ENCODE measurements at places on chromosomes 1 and 21. TPM values are rescaled to one million over a fixed set of nuclear protein-coding genes. Genes with fewer than 3 reads are reported as not detected.

DNA sequence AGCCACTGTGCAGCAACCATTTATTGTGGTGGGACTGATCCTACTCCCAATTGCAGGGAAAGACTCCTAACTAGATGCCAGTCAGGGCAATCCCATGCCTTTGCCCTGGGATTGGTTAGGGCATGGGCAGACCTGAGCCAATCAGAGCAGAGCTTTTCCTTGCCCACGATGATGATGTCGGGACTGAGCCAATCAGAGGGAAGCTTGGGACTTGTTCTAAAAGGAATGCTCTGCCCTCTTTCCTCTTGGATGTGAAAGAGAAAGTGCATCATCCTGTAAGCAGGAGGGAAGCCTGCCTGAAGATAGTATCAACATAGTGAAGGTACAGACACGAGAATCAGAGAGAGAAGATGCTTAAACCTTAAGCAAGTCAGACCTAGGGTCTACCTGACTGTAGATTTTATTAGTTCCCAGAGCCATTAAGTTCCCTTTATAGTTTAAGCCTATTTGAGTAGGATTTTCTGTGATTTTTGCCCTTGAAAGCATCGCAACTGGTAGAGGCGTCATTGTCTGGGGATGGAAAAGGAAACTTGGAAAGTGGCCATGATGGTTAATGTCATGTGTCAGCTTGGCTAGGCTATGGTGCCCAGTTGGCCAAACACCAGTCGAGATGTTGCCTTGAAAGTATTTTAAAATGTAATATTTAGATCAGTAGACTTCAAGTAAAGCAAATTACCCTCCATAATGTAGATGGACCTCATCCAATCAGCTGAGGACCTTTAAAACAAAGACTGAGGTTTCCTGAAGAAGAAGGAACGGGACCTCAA, 19.9 kb downstream of the IRF2BP2 start:
- peaks cover 9% of the 10 kb centered on the region for H3K4me1 ChIP-seq
- H3K27ac ChIP-seq, result no peak overlapping the region
- no peak overlapping the region for H3K4me3 ChIP-seq
- no peaks in the 10 kb centered on the region for H3K36me3 ChIP-seq
- H3K27me3 ChIP-seq, result peaks cover 3% of the 10 kb centered on the region
- DNase-seq, result no peak

Gene OR2T2
- total RNA-seq, result not detected

DNA sequence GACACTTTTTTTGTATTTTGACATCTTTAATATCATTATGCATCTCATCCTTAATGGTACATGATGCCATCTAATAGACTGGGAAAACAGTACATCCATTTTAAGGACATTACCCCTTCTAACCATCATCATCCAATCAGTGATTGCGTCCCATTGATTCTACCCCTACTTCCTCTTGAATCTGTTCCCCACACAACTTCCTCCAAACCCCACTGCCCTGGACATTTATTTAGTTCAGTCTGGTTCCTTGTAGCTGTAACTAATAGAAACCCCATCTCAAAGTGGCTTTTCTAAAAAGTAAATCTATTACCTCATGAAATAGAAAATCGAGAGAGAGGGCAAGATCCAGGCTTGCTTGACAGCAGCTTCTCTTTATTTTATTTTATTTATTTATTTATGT, 2.1 kb upstream of the ITLN1 start:
- H3K36me3 ChIP-seq, result no peaks in the 10 kb centered on the region
- peaks cover 12% of the 10 kb centered on the region for H3K27me3 ChIP-seq
- H3K4me3 ChIP-seq, result no peak overlapping the region
- no peak overlapping the region for H3K27ac ChIP-seq

Gene SUSD4
- total RNA-seq, result 2.9 TPM

Gene CCDC185
- total RNA-seq, result not detected

Gene RAVER2
- 1.7 TPM for total RNA-seq

DNA sequence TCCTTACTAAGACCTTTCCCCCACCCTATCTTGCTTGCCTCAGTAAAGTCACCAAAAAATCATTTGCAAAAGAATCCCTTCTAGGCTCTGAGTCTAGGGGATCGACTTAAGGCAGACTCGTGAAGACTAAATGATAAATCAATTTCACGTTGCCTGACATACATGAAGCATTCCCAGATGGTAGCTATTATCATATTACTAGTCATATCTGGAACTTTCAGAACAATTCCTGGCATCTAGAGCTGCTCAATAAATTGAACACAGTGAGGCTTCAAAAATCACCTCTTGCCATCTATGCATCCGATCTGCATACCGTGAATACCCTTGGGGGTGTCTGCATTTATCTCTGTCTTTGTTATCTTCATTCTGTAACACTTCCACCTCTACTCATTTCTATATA, 49.6 kb upstream of the DAB1 start:
- DNase-seq, result no peak
- no peak overlapping the region for H3K4me3 ChIP-seq

- peaks cover 12% of the 10 kb centered on the region for H3K4me1 ChIP-seq
- H3K27ac ChIP-seq, result no peak overlapping the region
- no peaks in the 10 kb centered on the region for H3K36me3 ChIP-seq
- H3K27me3 ChIP-seq, result no peaks in the 10 kb centered on the region
- H3K4me3 ChIP-seq, result no peak overlapping the region
- DNase-seq, result no peak
These were observed 28.5 kb downstream of the PGM1 start for GRCh38 chr1:63621698-63622097.

Gene CD247
- total RNA-seq, result 251 TPM

DNA sequence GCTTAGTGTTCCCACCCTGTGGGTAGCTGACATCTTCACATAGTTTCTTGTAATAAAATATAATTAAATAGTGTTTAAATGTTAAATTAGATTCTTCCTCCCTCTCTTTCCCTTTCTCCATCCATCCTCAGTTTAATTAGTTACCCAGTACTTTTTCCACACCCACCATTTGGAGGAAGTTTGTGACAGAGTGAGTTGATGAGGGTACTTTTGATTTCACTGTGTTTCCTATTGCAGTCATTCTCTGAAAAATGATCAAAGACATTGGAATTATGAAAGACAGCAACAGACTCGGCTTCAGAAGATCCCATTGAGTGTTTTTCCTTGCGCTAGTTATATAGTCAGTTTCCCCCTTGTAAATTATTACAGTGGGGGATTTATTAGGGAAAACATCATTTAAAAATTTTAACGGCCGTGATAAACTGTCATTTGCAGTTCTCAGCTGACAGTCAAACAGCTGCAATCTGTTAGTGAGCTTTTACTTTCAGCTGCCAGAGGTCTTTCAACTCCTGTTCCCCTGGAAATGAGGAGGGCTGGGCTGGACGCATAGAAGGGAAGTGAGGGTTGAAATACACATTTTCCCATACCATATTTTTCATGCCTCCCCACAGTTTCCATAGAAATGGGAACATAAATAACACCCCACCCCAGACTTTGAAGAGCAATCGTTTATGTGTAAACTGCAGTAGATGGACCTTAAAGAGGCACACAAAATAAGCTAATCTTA, 61.3 kb upstream of the CACYBP start:
- no peaks in the 10 kb centered on the region for H3K27me3 ChIP-seq
- no peak for DNase-seq
- no peak overlapping the region for H3K4me3 ChIP-seq

GRCh38 chr21:25402134-25402961, 204.9 kb downstream of the MRPL39 start:
- H3K36me3 ChIP-seq, result no peaks in the 10 kb centered on the region
- no peak overlapping the region for H3K27ac ChIP-seq
- peaks cover 14% of the 10 kb centered on the region for H3K4me1 ChIP-seq
- DNase-seq, result no peak
- no peaks in the 10 kb centered on the region for H3K27me3 ChIP-seq

GRCh38 chr21:41774467-41775148, 7.8 kb upstream of the RIPK4 start:
- DNase-seq, result no peak
- H3K36me3 ChIP-seq, result no peaks in the 10 kb centered on the region
- H3K27ac ChIP-seq, result no peak overlapping the region
- H3K4me3 ChIP-seq, result no peak overlapping the region
- peaks cover 1% of the 10 kb centered on the region for H3K4me1 ChIP-seq

DNA sequence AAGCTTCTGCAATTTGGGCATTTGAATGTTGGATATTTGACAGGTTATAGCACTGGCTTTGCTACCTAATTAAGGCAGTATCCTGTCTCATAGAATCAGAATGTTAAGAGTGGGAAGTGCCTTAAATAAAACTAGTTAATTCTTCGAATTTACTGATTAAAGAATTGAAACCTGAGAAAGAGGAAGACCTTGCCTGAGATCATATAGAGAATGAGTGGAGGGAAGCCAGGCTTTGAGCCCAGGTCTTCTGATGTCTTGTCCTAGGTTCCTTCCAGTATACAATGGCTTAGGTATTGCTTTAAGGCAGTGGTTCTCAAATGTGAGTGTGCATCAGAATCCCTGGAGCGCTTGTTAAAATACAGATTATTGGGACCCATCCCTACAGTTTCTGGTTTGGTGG, 20.9 kb upstream of the SH3BGRL3 start:
- no peak overlapping the region for H3K27ac ChIP-seq
- H3K36me3 ChIP-seq, result peaks cover 68% of the 10 kb centered on the region
- H3K4me1 ChIP-seq, result no peaks in the 10 kb centered on the region
- H3K4me3 ChIP-seq, result no peak overlapping the region

DNA sequence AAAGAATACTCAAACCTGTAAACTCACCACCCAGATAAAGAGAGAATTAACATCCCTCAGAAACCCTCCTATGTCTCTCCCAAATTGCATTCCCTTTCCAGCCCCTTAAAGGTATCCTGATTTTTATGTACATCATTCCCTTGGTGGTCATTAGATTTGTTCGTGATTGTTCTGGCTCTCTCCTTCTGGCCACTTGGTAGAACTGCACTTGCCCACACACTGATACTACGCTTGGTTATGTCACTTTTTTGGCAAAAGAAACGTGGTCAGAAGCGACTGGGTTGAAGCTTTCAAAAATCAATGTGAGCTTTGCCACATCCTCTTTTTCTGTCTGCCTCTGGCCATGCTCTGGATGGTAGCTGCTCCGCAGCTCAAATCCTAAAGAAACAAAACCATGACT, 76.3 kb downstream of the KRTAP19-8 start:
- no peaks in the 10 kb centered on the region for H3K36me3 ChIP-seq
- no peak overlapping the region for H3K27ac ChIP-seq
- peaks cover 2% of the 10 kb centered on the region for H3K27me3 ChIP-seq
- no peak for DNase-seq
- no peak overlapping the region for H3K4me3 ChIP-seq

GRCh38 chr1:182389619-182390047, 2.0 kb downstream of the GLUL start:
- DNase-seq, result peak; percentile 9
- H3K27ac ChIP-seq, result peak overlapping the region; percentile 91
- peaks cover 15% of the 10 kb centered on the region for H3K27me3 ChIP-seq
- peak overlapping the region; percentile 90 for H3K4me3 ChIP-seq
- peaks cover 50% of the 10 kb centered on the region for H3K4me1 ChIP-seq
- peaks cover 60% of the 10 kb centered on the region for H3K36me3 ChIP-seq

GRCh38 chr1:35650416-35650815, 9.1 kb upstream of the PSMB2 start:
- no peaks in the 10 kb centered on the region for H3K4me1 ChIP-seq
- H3K4me3 ChIP-seq, result no peak overlapping the region
- H3K36me3 ChIP-seq, result no peaks in the 10 kb centered on the region
- H3K27me3 ChIP-seq, result peaks cover 35% of the 10 kb centered on the region

GRCh38 chr1:20975668-20976067, 188.6 kb upstream of the HP1BP3 start:
- no peak overlapping the region for H3K4me3 ChIP-seq
- H3K36me3 ChIP-seq, result peaks cover 2% of the 10 kb centered on the region
- no peaks in the 10 kb centered on the region for H3K4me1 ChIP-seq
- DNase-seq, result no peak
- no peaks in the 10 kb centered on the region for H3K27me3 ChIP-seq

- no peaks in the 10 kb centered on the region for H3K36me3 ChIP-seq
- no peaks in the 10 kb centered on the region for H3K27me3 ChIP-seq
- H3K4me3 ChIP-seq, result no peak overlapping the region
- no peaks in the 10 kb centered on the region for H3K4me1 ChIP-seq
These were observed 672.4 kb upstream of the ADAMTS5 start for GRCh38 chr21:27639286-27639685.

Gene PTGS2
- total RNA-seq, result not detected

GRCh38 chr1:23184212-23184934, 15.7 kb upstream of the LUZP1 start:
- DNase-seq, result peak; percentile 45
- peak overlapping the region; percentile 10 for H3K27ac ChIP-seq
- peaks cover 9% of the 10 kb centered on the region for H3K27me3 ChIP-seq
- H3K4me3 ChIP-seq, result no peak overlapping the region

Gene FAM167B
- 0.87 TPM for total RNA-seq

DNA sequence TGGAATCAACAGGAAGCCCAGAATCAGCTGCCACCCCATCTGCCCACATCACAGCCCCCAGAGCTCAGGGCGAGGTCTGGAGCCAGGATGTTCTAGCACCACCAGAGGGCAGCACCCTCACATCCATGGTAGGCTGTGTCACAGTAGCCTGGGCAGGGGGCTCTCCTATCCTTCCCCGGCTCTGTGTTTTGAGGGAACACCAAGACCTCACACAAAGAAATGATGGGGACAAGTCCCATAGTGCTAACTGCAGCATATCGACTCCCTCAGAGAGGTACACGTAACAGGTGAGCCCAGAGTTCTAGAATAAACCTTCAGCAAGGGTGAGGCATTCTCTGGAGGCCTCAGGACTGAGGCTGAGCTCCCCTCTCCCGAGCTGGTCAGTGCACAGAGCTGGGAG, 2.3 kb upstream of the KCNC4 start:
- peaks cover 8% of the 10 kb centered on the region for H3K27me3 ChIP-seq
- H3K27ac ChIP-seq, result peak overlapping the region; percentile 48
- H3K4me1 ChIP-seq, result peaks cover 52% of the 10 kb centered on the region
- no peak overlapping the region for H3K4me3 ChIP-seq
- peak; percentile 82 for DNase-seq
- peaks cover 2% of the 10 kb centered on the region for H3K36me3 ChIP-seq

DNA sequence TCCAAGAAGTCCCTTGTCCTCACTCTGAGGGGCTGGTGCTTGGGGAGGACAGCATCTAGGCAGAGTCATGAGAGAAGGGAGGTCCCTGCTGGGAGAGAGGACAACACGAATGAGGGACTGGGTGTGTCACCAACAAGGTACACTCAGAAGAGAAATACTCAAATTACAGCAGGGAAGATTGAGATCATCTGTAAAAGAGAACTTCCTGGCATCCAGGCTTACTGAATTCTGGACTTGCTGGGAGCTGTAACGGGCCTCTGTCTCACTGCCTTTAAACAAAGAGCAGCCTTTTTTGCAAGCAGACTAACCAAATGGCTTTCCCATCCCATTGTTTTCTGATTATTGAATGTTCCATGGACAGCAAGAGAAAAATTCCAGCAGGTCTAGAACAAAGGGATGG, 195.7 kb upstream of the RAB4A start:
- H3K27me3 ChIP-seq, result no peaks in the 10 kb centered on the region
- H3K4me3 ChIP-seq, result no peak overlapping the region
- no peak for DNase-seq
- H3K36me3 ChIP-seq, result no peaks in the 10 kb centered on the region

GRCh38 chr1:206457408-206458120, 12.7 kb upstream of the IKBKE start:
- DNase-seq, result no peak
- H3K4me1 ChIP-seq, result peaks cover 18% of the 10 kb centered on the region
- no peak overlapping the region for H3K4me3 ChIP-seq
- no peaks in the 10 kb centered on the region for H3K27me3 ChIP-seq
- H3K27ac ChIP-seq, result no peak overlapping the region

- H3K4me3 ChIP-seq, result no peak overlapping the region
- no peak overlapping the region for H3K27ac ChIP-seq
- no peak for DNase-seq
- peaks cover 2% of the 10 kb centered on the region for H3K27me3 ChIP-seq
- H3K36me3 ChIP-seq, result no peaks in the 10 kb centered on the region
These were observed 93.7 kb upstream of the C1orf174 start for GRCh38 chr1:3993619-3994375.

- DNase-seq, result no peak
- H3K27ac ChIP-seq, result no peak overlapping the region
- H3K36me3 ChIP-seq, result peaks cover 7% of the 10 kb centered on the region
These were observed 20.7 kb upstream of the PADI1 start for GRCh38 chr1:17184161-17184665.

Gene KRTAP12-2
- total RNA-seq, result not detected
